ENCODE measurements at places on chromosomes 3 and 15.

DNA sequence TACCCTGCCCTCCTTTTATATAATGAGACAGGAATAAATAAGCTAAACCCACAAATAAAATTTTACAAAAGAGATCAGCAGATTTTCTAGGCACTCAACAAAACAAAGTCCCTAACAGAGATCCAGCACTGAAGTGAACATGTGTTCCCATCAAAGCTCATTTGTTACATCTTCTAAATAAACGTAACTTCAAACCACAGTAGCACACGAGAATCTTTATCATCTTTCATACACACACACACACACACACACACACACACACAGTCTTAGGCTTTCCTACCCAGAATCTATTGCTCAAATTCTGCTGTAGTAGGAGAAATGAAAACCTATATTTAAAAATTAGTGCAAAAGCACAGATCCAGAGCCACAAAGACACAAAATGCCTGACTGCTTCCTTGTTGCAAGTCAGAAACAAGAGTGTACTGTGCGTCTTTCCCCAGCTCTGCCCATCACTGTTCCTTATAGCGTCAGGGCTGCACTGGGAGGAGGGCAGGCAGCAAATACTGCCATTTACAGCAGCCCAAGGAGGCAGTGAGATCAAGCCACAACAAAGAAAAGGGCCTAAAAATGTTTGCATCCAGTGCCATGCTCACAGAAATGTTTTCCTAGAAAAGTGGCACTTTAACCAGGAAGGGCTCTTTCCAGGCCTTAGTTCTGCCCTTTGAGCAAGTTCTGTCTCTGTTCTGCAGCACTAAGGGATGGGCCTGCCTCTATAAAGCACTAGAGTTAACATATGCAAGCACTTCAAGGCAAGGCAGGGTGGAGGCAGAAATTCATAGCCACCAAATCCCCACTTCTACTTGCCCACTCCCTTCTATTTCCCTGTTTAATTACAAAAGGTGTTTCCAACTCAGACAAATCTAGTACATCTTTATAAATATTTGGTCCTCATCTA lies 6.0 kb downstream of the IP6K1 start:
- no peak for DNase-seq

DNA sequence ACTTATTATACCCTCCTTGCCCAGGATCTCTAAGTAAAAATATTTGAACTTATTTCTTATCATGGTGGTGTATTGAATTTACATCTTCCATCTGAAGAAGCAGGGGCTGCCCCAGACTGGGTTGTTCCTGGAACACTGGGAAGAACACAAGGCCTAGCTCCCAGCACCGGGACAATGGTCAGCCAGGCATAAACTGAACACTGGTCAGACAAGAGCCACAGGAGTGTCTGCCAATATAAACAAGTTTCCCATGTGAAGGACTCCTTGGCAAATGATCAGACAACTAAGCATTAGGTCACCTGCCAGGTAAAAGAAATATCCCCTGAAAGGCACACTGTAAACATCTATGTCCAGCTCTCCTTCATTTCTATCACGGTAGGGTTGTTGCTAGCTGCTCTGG lies 172.4 kb downstream of the ATP8B4 start:
- DNase-seq: no peak

DNA sequence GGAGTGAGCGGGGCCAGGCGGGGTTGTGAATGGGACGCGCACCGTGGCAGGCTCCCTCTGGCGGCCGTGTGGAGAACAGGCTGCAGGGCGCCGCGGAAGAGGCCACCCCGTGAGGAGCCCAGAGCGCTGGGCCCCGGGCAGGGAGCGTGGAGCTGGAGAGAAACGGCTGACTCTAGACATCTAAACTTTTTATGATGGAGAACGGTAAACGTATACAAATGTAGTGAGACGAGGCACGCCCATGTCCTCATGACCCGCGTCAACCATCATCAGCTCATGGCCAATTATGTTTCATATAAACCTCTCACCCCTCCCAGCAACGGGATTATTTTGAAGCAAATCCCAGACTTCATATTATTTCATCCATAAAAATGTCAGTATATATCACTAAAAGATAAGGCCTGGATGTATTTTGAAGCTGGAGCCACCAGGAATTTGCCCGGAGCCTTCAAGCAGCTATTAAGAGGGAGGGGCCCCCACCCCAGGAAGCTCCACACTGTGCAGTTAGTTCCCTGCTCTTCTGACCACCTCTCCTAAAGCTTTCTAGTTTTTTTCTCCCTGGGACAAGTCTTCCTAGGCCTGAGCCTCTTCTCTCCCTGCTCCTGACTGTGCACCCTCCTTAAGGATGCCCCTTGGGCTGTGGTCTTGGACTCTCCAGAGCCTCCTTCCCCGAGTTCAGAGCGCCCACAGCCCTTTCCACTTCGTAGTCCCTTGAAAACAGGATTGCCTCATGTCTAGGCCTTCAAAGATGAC lies 149.5 kb downstream of the SMAD6 start:
- DNase-seq: peak; percentile 62

DNA sequence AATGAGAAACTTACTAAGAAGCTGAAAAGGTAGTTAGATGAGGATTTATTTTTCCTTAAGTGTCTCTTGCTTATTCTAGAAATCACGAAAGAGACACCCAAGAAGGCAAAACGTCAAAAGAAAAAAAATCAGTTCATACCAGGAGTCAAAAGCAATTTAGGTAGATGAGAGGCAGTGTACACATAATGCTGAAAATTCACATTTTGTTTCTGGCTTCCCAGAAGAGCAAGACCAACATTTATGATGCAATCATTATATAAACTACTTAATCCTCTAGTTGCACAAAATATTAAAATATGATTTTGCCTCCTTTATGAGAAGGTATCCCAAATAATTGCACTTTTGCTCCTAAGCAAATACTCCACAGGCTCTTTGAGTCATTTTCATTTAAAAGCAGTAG lies 228.0 kb downstream of the FMN1 start:
- no peak for DNase-seq

GRCh38 chr3:58998476-58999117 lies 51.2 kb downstream of the CFAP20DC start:
- DNase-seq: no peak

GRCh38 chr15:71508081-71508682 lies 302.2 kb upstream of the NR2E3 start:
- DNase-seq: no peak

Data from dorsolateral prefrontal cortex (tissue), 122 donors.